ENCODE measurements at places on chromosomes 4 and X. TPM values are rescaled to one million over a fixed set of nuclear protein-coding genes. Genes with fewer than 3 reads are reported as not detected.

DNA sequence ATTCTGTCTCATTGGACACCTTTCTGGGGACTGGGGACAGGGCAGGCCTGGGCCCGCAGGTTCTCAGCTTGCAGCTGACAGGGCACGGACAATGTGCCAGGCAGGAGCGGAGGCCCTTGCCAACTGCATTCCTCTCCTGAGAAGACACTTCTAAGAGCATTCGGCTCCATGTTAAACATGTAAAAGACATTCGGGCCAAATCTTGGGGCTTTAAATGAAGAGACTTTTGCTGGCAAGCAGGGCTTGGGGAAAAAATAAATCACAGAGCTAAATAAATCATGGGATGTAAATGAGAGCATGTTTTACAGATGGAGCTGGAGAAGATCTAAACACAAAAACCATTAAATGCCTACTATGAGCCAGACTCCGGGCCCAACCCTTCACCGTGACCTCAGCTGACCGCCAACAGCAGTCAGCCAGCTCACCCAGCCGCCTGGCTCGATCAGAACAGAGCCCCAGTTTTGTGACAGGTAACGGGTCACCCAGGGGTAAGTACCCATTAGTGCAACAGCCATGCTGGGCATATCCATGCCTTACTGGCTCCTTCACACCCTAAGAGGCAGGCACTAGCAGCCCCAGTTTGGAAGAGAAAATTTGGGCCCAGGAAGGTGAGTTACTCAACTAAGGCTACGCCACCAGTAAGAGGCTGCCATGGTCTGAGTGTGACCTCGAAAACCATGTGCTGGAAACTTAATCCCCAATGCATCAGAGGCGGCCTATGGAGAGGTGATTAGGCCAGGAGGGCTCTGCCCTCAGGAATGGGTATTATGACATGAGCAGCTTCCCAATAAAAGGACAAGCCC, 14.7 kb downstream of the WDR1 start:
- DNase-seq, result no peak

Gene VSIG1
- 0.29 TPM for polyA plus RNA-seq

- DNase-seq, result no peak
Measured at GRCh38 chr4:3470244-3471097, 7.4 kb downstream of the DOK7 start.

- no peak for DNase-seq
Measured at GRCh38 chr4:10416441-10416840, 40.8 kb downstream of the ZNF518B start.

Gene RTL9
- 0.10 TPM for polyA plus RNA-seq

Gene SMR3B
- not detected for polyA plus RNA-seq

DNA sequence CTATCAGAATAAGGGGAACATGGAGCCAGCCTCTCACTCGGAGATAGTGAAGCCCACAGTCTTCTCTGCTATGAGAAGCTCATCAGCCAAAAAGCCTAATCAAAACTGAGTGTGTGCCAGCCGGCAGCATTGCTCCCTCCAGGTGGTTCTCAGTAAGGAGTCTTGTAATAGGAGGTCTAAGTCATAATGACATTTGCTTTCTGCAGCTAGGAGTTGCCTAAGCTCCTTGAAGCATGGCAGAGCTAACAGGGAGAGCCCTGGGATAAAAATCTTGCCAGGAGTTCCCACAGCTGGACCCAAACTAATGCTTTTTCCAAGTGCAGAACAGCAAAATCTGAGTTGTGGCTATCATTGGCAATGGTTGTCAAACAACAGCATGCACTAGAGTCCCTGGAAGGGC, 245.2 kb downstream of the SPATA18 start:
- DNase-seq, result no peak

Gene P2RY4
- 0.06 TPM for polyA plus RNA-seq

GRCh38 chrX:94361241-94361640, 687.2 kb downstream of the FAM133A start:
- DNase-seq, result no peak

DNA sequence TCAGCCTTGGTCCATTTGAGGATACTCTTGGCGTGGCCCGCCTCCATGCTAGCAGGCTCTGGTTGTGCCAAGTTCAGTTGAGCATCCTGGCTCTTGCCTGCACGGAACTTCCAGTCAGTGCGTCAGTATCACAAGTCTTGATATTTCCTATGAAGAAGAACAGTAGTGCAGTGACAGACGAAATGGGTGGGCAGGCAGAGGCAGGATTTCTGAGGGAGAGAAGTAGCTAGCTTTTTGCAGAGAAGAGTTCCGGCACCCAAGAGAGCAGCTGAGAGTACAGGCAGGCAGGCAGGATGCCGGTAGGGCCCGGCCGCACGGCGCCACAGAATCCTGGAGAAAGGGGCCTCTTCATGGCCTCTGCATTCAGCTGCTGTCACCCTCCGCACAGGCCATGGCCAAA, 56.1 kb upstream of the MSANTD1 start:
- no peak for DNase-seq

- DNase-seq, result no peak
Measured at GRCh38 chrX:10821293-10821692, 200.9 kb upstream of the MID1 start.

Gene SLC6A8
- 76.1 TPM for polyA plus RNA-seq

DNA sequence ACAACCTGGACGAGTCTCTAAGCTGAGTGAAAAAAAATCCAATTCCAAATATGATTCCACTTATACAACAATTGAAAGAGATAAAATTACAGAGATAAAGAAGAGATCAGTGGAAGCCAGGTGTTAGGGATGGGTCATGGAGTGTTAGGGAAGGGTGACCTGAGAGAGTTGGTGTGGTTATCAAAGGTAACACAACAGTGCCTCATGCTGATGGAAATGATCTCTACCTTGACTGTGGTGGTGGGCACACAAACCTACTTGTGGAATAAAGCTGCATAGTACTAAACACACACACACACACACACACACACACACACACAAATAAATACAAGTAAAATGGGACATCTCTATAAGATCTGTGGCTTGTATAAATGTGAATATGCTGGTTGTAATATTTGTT, 26.0 kb downstream of the BEND2 start:
- DNase-seq, result no peak

Gene TCEAL2
- polyA plus RNA-seq, result 14.3 TPM

DNA sequence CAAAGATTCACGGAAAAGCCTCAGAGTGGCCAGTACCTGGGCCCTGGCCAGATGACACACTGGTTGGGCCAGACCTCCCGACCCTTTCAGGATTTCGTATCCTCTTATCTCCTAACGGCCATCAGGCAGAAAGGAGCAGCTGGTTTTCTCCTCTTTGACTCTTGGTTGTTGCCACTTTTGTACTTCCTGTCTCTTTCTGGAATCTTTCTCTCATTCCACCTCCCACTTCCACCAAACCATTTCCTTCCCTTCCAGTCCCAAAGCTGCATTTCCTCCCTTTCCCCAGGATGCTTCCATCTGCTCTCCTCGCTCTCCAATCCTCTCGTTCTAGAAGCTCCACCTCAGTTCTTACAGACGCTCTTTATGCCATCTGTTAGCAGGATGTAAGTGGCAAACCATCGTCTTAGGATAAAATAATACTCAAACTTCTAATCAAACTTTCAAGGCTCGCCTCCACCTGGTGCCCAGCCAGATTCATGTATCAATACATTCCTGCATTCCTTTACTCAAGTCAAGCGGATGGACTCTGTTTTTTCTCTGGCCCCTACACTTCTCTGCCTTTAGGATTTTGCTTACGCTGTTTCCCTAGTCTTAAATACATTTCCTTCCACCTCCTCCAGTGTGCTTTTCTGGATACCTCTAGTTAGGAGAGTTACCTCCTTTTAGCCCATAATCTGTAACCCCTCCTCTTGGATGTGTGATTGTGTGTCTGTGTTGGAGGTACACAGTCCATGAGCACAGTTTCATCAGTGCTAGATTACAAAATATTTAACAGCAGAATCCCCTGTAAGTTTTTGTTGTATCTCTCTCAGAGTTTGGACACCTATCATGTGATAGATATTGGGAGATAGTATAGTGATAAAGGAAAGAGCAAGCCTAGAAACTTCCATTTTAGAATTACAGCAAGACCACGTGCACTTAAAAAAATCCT, 70.4 kb downstream of the LDB2 start:
- no peak for DNase-seq

DNA sequence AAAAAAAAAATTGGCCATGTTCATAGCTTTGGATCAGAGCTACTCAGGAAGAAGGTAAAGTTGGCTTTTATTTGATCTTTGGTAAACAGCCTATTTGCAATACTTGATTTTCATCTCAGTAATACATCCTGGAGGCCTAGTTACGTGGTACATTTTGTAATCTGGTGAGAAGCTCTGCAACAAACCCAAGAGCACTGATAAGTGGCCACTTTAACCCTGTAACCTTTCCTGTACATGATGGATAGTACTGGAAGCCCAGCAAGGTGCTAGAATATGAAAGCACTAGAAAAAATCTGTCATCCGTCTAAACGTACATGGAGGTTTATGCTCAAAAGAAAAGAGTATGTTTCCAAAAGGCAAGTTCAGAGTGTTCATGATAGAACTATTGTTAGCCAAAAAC, 88.3 kb upstream of the BMP2K start:
- no peak for DNase-seq

DNA sequence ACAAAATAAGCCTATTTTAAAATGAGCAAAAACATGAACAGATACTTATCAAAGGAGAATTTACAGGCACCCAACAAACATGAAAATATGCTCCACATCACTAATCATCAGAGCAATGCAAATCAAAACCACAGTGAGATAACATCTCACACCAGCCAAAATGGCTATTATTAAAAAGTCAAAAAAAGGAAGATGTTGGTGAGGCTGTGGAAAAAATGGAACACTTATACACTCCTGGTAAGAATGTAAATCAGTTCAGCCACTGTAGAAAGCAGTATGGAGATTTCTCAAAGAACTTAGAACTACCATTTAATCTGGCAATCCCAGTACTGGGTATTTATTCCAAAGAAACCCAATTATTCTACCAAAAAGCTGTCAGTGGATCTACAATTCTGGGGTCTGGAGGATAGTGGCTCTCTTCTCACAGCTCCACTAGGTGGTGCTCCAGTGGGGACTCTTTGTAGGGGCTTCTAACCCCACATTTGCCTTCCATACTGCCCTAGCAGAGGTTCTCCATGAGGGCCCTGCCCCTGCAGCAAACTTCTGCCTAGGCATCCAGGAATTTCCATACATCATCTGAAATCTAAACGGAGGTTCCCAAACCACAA, 9.1 kb upstream of the ZNF732 start:
- no peak for DNase-seq

Gene DCHS2
- 1.2 TPM for polyA plus RNA-seq
